Iris pigment epithelial cell (primary cell): ENCODE measurements at places on chromosomes 3 and 15.

DNA sequence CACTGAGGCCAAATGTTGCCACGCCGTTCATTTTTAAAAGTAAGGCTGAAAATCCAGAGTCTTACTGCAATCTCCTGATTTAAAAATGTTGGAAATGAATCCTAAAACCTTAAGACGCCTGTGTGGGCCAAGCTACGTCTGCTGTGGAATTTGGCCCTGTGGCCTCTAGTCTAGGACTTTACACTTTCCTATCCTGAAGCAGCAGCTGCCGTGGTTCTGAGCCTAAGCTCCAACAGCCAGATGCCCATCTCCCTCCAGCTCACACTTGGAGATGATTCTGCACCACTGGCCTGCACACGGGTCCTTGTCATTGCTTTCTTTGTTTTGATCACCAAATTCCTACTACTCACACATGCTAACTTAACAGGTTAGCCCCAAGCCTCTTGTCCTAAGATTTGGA, 286.4 kb upstream of the LYSMD4 start:
- no peak for DNase-seq

GRCh38 chr3:101791778-101792177, 12.8 kb downstream of the NXPE3 start:
- DNase-seq, result no peak

DNA sequence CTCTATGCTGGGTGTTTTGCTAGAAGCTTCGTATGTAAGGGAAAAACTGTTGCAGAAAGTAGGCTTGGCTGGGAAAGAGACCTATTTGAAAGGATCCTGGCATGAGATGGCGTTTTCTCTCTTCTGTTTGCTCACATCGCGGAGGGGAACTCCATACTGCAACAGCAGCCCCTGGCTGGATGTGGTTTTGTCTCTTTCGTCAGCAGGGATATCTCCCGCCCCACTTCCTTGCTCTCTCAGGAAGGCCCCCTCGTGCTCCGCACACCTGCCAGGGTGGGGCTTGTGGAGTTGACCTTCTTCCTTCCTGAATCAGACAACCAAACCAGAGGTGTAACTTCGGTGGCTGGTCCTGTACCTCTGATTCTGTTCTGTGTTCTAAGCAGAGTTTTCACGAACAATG, 26.4 kb upstream of the MYZAP start:
- no peak for DNase-seq

DNA sequence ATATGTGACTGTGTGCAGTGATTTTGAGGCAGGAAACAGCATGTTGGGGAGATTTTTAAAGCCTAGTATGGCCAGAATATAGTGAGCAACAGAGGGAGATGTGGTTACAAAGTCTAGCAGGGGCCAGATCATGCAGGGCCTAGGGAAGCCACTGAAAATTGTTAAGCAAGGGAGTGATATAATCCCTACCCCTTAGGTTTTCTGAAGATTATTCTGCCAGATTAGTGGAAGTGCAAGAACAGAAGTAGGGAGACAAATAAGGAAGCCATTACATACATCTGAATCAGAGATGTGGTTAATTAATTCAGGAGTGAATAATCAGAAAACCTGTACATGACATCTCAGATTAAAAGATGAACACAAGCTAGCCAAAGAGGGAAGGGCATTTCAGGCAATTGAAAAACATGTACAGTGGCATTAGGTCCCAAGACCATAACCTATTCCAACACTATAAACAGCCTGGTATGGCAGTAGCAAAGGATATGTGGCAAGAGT, 54.8 kb downstream of the MSL2 start:
- no peak for DNase-seq

DNA sequence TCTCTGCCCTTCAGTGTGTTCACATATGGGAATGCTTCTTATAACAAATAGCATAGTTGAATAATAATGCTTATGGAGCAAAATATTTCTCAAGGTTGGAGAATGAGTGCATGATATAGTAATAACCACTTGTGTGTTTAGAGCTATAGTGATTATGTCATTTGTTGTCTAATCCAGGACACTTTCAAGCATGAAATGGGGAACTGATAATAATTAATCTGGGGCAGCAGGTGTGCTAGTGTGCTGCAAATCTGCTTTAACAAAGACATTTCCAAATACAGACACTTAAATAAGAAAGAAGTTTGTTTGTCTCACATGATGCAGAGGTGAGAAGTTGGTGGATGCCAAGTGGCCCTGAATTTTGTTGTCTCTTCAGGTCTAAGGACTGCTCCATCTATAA, 579.3 kb upstream of the GRM7 start:
- no peak for DNase-seq
